Neuronal stem cell (in vitro differentiated cells): ENCODE measurements at places on chromosomes 3 and 15.

DNA sequence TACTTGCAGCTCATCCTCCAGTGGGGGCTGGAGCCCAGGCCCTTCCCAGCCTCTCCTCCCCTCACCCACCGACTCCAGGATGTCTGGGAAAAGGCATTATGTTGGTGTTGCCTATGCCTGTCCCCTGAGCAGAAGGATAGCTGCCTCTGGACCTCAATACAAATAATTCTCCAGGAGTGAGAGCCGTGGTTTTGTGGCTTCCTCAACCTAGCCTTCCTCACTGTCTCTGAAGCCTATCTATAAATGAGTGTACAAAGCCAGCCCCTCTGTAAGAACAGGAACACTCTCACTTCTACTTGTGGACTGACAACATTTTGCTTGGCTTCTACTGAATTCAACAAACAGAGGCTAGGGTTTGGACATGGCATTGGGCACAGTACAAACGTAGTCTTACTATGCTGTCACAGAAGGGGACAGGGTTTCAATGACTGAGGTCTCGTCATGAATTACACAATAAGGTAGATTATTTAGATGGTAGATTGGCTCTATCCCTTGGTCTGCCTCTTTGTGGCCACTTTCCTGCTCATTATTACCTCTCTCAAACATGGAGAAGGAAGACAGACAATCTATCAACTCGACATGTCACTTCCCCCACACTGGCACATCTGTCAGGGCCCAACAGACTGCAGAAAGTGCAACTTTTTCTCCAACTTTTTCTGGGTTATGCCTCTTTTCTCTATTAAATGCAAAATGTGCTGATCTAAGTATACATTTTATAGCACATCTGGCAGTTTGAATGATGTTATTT is 82.8 kb upstream of the MEX3B start:
- DNase-seq, result no peak

DNA sequence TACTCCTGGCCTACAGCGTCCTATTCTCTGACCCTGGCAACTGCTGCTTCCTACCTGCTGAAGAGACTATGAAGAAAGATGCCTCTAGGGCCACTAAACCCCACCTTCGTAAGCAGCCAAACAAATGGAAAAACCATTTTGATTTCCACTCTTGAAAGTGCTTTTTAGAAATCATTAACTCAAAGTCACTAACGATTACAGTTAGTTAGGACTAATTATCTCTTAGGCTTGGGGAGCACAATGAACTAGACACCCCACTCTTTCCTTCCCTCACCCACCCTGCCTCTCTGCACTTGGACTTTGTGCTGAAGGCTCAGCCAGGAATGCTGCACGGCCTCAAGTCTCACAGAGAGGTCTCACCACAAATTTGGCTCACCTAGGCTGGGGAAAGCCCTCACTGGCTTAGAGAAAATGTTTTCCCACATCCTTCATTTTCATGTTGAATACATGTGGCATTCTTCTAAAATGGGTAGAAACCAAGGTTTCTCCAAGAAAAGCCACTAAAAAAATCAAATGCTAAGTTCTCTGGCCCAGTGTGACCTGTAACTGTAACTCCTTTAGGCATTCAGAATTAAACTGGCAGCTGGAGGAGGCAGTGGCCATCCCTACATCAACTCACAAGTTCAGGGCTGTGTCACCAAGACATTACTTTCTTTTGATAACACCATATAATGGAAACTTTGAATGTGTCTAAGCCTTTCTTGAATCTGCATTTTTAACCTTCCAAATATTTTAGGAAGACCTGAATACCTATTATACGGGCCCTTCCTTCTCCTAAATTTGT is 47.1 kb downstream of the NPTN start:
- no peak for DNase-seq

GRCh38 chr3:113148284-113148683 is 63.1 kb upstream of the BOC start:
- no peak for DNase-seq

DNA sequence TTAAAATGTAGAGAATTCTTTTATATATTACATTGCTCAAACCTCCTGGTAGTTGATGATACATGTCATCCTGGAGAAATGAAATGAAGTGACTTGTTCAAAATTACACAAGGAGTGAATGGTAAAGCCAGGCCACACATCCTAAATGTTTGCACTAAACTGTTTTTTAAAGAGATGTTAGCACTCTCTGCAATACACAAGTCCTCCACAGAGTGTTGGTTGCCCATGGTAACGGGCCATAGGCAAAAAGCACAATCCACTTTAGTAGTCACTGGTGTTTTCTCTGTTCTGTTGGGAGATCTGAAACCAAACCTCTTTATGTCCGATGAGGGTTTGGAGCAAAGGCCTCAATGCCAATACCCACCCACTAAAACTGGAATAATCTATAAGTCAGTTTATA is 907.4 kb downstream of the NTRK3 start:
- DNase-seq, result no peak

- no peak for DNase-seq
Observed at GRCh38 chr3:48563382-48563918, at the start of gene UCN2. UCN2 (minus strand) TSS chr3:48563781; CDS start chr3:48563124, 657 bp downstream.

DNA sequence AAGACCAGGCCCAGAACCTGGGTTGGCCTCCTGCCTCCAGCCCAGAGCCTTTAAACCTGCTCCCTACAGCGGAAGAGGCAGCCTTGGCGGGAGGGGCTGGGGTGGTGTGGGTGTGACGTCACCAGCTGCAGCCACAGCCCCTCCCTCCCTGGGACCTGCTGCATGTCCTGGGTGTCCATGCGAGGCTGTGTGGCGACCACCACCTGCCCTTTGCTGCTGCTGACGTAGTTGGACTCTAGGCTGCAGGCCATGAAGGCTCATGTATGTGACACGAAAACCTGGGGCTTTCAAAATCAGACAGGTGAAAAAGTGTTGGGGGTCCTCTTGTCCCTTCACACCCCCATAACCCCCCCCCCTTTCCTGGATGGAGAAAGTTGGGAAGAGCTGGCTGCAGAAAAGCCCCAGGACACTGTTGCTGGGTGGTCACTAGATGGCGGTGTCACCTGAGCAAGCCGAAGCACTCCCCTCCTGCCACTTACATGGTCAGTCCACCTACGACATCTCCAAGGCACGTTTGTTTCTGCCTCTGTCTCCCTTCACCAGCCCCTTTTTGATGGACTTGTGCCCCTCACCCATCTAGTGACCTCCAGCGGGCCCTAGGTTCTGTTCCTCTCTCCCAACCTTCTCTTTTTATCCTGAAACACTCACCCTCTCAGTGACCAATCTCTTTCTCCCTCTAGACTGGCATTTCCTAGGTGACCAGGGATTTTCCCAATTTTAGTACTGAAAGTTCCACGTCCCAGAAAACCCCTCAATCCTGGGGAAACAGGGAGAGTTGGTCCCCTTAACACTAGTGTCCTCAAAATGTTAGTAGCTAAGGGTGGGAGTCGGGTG is 35.2 kb downstream of the SLC6A20 start:
- DNase-seq, result peak; percentile 38

DNA sequence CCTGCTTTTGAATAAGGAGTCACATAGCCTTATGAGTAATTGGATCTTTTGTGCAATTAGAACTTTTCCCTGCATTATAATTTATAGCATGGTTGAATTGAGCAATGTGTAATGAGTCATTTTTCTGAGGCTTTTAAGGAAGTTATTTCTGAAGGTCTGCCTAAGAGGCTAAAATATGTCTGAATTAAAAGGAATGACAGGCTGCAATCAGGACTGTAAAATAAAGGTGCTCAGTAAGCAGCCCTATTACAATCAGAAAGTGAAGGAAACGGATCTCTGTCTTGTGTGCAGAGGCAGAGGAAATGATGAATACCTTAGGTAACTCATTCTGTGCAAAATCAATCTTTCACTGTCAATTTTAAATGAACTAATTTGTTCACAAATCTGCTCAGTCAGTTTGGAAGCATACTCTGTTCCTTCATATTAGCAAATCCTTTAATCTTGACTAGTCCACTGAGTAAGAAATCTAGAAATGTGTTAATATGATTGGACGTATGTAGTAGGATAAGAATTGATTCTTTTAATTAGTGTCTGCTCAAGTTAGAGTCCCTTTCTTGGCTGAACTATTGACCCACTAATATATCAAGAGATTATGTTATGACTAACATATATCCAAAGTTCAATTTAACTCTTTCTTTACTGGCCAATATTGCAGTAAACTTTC is 290.1 kb downstream of the ZIC1 start:
- DNase-seq, result no peak

DNA sequence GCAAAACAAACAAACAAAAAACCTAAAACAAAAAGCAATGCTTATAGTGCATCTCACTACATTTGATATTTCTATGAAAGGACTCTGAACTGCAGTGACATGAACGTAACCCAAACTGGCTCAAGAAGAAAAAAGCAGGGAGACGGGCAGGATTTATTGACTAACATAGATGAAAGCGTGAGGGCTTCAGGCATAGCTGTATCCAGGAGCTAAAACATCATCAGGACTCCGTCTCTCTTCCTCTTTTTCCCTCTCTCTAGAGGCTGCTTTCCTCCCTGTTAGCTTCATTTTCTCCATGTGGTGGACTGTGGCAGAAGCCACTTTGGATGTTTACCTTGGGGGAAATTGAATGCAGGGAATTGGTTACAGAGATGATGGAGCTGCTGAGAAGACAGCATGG is 418.2 kb upstream of the PROK2 start:
- DNase-seq, result no peak

DNA sequence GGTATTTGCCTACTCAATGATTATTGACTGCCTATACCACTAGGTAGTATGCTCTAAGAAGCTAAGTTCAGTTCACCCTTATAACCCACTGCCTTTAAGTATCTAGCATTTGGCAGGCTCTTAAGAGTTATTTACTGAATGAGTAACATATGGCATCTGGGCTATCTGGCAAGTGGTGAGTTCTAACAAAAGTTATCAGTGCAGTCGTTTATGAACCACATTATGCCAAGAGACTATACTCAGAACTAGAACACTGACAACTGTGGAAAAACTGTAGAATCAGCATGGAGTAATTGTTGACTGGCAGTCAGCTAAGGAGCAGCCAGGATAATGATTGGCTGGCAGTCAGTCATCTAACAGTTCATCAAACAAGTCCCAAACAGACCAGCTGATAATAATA is 25.8 kb downstream of the RAF1 start:
- DNase-seq, result no peak

DNA sequence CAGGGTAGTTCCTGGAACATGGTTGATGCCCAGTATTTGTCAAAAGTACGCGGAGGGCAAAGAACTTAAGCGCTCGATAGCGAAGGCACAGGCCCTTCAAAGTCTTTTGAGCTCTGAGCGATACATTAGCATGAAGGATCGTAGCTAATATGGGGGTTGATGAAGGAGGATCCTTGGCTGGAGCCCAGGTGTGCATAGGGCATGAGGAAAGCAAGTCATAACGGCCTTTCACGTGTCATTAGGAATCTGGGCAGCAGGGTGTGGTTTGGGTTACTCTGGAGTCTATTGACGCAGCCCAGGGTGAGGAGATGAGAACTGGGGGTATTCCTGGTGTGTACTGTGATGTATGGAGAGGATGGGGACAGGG is 31.7 kb downstream of the SPINK8 start:
- DNase-seq, result peak; percentile 8

GRCh38 chr3:83738202-83738601 is 1220.6 kb upstream of the CADM2 start:
- DNase-seq, result no peak

DNA sequence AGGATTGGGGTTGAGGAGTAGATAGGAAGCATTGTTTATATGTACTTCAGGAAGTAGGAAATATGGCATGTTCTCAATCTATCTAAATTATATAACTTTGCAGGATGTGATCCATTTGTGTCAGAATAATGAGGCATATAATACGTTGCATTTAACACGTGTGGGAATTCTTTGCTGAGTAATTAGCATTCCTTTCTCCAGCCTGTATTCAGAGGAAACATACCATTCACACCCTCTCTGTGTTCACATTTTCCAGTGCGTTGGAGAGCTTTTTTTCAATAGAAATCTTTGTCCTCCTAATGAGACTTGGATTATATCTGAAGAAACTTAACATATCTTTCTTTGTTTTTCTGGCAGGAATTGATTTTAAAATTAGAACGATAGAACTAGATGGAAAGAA is 33.0 kb upstream of the APH1B start:
- peak; percentile 31 for DNase-seq

GRCh38 chr3:126555795-126556636 is 2.7 kb downstream of the C3orf22 start:
- DNase-seq, result no peak

GRCh38 chr3:72163809-72164634 is 379.1 kb upstream of the PROK2 start:
- no peak for DNase-seq

DNA sequence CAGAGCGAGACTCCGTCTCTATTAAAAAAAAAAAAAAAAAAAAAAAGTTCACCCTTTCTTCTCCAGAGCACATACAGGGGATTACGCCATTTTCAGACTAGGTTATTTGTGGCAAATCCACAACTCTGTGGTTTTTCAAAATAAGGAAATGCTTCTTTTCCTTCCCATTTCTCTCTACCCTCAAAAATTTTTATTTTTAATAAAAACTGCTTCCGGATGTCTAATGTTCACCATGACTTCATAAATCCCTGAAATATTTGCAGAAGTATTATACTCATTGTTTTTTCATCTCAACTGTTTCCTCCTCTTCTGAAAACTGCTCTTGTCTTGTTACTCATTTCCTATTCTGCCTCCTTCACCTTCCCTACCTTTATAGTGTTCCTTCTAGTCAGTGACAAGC is 45.0 kb upstream of the SLC12A8 start:
- DNase-seq, result no peak

DNA sequence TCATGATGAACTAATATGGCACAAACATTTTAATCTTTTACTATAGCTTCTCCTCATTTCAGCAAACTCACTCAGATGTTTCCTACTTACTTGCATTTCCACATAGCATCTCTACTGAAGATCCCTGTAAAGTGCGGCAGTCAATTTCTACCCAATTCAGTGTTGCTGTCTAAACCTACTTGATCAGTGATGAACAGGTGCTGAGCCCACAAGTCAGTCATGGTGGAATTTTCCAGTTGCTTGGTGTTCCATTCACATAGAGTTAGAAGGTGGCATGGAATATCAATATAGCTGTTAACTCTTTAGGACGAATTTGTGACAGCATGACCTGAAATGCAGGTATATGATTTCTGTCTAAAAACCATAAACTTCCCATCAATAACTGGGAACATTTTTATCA is 22.7 kb downstream of the MRPL3 start:
- DNase-seq, result no peak
